ENCODE measurements at places on chromosomes 2 and 18.
A peak's percentile ranks its signal among the peaks of the same experiment; 100 is the strongest.

DNA sequence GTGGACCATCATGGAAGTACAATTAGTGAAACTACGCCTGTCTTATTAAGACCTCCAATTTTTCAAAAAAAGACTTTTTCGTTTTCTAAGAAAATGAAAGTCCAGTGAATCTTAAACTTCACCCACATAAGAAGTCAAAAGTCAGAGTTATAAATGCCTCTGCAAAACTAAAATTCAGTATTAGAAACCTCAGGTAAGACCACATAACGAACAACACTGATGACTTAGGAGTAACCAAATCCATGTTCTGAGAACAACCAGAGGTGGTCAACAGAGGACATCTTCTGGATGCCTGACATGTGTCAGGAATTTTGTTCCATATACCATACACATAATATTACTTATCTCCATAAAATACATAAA, 62.4 kb downstream of the RPL31 start:
- DNase-seq = no peak

GRCh38 chr2:65164426-65164891, 34.6 kb upstream of the RAB1A start:
- no peak for DNase-seq

DNA sequence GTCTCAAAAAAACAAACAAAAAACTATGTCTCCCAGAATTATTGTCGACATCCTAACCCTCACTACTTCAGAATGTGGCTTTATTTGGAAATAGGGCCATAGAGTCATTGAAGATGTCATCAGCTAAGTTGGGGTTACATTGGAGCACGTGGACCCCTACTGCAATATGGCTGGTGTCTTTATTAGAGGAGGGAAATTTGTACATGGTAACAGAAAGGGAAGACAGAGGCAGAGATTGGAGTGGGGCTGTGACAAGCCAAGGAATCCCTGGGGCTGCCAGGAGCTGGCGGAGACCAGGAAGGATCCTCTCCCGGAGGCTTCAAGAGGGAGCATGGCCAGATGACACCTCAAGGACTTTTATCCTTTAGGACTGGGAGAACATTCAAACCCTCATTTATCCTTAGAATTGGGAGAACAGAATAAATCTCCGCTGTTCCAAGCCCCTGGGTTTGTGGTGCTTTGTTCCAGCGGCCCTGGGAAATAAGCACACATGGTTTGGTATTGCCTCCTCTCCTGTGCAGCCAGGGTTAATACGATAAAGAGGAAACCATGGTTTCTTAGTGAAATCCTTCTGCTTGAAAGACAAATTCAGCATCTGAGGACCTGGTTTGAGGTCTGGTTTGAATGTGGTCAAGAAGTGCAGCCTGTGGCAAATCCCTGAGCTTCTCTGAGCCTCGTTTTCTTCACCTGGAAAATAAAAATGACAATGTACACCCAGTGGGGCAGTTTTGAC, 184.7 kb downstream of the MYCN start:
- DNase-seq = no peak

GRCh38 chr2:107936433-107937359, 49.6 kb upstream of the SLC5A7 start:
- DNase-seq = peak; percentile 48

DNA sequence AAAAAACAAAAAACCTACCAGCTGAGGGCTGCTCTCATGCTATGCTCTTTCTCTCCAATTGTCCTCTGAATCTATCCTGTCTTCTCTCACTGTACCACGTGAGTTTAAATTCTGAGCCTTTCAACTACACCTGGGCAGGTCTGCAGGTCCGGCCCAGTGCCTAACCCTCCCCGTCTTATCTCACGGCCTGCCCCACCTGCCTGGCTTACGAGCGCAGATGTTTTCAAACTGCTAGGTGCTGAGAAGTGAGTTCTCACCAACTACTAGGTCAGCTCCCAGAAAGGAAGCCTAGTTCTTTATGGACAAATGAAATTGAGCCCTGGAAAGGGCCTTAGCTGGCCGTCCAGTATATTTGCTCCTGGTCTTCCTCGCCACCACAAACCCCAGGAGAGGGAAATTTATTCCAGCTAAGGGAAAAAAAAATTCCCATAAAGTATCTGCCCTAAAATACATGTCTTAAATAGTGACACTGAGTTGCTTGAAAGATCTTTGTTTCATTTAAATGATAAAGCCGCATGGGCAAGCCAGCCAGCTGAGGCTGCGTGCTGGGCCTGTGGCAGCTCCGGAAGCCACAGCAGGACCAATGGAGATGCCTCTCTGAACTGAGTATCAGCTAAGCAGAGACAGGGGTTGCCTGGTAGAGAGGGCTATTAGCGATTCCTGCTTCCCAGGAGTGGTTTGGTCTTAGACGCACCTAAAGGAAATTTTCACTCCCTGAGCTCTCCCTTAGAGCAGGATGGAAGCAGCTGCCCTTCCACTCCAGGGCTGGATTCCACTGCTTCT, 92.5 kb upstream of the NCK2 start:
- DNase-seq = no peak
